C1 segment of cervical spinal cord (tissue), 14 donors: ENCODE measurements at places on chromosomes 3 and 15.
A peak's percentile ranks its signal among the peaks of the same experiment; 100 is the strongest.

DNA sequence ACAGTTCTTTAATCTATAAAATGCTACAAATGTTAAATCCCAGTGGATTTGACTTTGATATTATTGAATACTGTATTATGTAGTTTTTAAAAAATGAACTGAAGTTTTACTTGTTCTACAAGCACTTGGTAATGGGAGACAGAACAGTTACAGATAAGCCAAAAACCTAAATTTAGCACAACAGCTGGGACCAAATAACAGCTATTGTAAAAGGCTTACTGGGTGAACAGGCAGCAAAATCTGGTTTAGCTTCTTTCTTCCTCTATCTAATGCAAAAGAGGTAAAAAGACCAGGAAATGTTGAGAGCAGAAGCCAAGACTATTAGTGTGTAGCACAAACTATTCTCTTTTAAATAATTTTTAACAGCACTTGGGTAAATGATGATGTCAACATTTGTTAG lies 1.6 kb upstream of the ATOSA start:
- DNase-seq: no peak

DNA sequence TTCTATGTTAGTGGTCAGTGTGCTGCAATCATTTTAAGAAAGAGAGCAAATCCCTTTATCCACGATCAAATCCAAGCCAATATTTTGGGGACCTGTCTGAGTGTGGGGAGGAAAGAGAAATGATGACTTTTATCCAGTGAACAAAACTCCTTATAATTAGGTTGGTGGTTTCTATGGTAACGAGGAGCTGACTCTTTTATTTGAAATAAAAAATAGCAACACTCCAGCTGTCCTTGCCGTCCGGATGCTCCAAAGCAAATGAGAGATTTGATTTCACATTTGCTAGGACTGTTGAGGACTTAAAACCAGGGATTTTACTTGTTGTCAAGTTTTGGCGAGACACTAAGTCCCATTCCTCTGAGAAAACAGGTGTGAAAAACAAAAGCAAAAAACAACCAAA lies 154.0 kb upstream of the PRICKLE2 start:
- no peak for DNase-seq

DNA sequence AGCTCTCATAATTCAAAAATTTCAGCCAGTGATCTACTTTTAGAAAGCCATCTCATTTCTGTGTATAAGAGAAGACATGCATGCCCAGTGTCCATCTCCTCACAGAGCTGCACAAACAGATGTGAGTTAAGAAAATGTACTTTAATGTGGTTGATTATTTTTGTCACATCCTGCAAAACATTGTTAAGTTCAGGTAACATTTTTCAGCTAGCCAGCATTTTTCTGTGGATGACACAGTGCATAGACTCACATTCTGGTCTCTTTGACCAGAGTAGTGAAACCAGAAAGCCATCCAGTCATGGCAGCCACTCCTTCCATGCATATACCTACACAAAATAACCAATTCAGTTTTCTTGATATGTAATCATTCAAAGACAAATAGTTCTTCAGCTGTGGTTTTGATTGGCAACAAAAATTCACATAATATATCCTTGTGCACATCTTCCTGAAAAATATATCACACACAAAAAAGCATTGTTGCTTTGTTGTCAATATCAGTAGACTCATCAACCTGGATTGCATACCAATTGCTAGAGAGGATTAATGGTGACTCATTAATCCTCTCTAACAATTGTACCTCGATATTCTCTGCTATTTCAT lies 2.1 kb upstream of the PLSCR1 start:
- no peak for DNase-seq

- DNase-seq: no peak
These were observed 252.4 kb upstream of the CCDC54 start for GRCh38 chr3:107124885-107125284.

GRCh38 chr3:125318167-125318865 lies 56.8 kb downstream of the ZNF148 start:
- no peak for DNase-seq

GRCh38 chr15:97502038-97502437 lies 458.5 kb upstream of the ARRDC4 start:
- DNase-seq: no peak

DNA sequence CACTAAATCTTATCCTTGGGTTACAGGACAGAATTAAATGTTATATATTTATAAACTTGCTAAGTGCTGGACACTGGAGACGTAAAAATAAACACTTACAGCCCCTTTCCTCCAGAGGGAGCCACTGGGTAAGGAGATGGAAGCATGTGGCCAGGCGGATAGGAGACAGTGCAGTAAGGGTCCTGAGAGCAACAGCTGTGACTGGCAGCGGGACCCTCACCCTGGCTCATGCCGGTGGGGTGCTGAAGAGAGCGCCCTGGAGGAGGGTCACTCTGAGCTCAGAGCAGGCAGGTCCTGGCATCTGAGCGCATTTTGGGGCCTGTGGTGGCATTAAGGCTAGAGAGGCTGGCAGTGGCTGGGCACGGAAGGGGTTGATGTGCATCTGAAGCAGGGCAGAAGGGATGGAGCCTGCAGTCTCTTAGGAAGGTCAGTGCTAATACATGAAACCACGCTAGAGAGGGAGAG lies 16.0 kb downstream of the SEC61A1 start:
- DNase-seq: no peak

- DNase-seq: no peak
These were observed 59.1 kb downstream of the FMN1 start for GRCh38 chr15:33135355-33135781.

DNA sequence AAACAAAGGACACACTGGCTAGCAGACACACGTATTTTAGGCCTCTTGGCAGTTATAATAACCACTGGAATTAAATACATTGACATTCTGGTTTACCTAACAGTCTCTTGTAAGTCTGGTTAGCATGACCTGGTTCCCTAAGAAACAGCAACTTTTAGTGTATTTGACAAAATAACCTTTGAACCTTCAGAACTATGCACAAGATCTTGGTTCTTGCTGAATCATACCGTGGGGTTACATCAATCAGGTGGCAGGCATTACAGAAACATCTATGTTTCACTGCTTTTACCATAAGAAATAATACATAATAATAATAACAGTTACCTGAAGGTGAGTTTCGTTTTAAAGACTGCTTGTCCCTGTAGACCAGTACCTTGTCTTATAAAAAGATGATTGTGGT lies 18.8 kb downstream of the LEO1 start:
- no peak for DNase-seq

DNA sequence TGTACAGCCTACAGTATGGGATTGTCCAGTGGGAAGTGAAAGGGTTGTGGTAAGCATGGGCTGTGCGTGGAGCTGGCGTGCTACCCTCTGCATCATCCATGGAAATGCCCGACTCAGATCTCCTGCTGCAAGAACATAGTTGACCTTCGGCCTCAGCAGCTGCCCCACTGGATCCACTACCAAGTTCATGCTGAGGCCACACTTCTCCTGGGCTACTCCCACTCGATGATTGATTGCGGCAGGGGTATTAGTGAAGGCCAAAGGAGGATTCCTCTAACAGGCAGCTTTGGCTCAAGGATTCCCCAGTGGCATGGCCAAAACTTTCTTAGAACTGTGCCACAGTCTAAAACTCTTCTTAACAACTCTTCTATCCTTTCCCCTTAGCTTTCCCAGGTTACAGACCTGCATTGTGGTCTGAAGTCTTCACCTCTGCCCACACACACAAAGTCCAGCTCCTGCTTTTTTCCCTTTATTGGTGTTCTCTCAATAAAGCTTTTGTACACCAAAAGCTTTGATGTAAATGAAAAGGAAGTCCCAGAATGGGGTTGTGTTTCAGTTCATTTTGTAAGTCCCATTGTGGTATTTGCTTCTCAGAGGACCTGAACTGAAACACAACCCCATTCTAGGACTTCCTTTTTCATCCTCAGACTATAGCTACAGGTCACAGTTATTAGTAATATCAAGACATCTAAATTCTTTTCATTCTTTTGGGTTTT lies 4.9 kb upstream of the TBC1D5 start:
- DNase-seq: no peak

GRCh38 chr3:170572665-170573253 lies 13.1 kb downstream of the SLC7A14 start:
- no peak for DNase-seq

- no peak for DNase-seq
These were observed 9.6 kb upstream of the TIPARP start for GRCh38 chr3:156664831-156665178.

- no peak for DNase-seq
These were observed 617.5 kb downstream of the RBMS3 start for GRCh38 chr3:29898171-29898965.

DNA sequence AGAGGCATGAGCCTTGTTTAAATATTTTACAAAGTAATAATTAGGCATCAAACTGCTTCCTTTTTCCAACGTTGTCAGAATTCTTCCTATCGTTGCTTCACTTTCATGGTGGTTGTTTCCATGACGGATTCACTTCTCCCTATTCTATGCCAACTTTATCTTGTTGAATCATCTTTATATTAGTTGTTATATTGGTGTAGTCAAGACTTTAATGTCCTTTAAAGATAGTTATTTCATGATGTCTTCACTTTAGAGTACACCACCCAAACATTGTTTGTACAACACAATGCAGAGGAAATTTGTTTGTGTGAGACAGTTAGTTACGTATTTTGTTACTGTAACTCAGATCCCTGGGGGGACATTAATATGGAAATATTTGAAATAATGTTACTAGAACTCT lies 61.9 kb downstream of the CRYBG3 start:
- no peak for DNase-seq

- no peak for DNase-seq
These were observed 29.9 kb upstream of the STT3B start for GRCh38 chr3:31502803-31503221.

GRCh38 chr15:42929306-42929848 lies 8.8 kb upstream of the TTBK2 start:
- no peak for DNase-seq

DNA sequence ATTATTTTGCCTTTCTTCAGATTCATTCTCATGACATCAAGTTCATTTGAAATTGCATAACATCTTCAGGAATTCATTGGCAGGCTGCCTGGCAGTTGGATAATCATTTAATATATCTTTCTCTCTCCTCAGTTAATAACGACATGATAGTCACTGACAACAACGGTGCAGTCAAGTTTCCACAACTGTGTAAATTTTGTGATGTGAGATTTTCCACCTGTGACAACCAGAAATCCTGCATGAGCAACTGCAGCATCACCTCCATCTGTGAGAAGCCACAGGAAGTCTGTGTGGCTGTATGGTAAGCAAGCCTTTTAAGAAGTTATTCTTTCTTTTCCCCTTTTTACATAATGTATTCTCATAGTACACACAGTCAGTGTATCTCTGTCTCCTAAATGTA lies 38.2 kb downstream of the TGFBR2 start:
- DNase-seq: no peak

DNA sequence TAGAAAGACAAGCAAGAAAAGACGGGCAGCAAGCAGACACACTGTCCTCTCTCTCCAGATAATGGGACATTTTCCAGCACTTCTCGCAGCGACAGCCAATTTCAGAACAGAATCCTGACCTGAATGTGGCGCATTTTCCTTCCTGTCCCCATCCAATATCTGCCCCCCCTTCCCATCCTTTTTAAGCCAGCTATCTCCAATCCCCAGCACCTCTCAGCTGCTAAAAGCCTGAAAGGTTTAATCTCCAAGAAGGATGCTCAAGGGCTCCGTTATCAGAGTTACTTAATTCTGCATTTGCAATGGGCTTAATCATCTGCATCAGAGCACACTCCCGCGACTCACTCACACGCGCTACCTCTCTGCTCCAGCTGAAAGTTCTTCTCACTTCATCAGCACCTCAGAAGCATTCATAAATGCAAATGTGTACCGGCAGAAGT lies 50.5 kb downstream of the SRGAP3 start:
- peak; percentile 45 for DNase-seq

DNA sequence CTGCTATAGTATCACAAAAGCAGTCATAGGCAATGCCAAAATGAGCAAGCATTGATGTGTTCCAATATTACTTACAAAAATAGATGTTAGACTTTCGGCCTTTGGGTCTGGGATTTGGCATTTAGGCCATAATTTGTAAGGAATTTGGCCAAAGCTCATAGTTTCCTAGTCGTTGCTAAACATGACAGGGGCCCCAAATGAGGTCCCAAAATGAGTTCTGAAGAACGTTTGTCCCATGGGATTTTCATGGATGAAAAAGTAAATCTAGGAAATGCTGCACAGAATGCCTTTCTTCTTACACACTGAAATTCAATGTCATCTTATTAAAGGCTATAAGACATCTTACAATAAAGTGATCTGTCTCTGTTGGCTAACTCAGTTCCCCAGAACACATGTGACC lies 456.0 kb downstream of the CNTN4 start:
- no peak for DNase-seq

- no peak for DNase-seq
These were observed 189.6 kb upstream of the MLF1 start for GRCh38 chr3:158381262-158381868.

DNA sequence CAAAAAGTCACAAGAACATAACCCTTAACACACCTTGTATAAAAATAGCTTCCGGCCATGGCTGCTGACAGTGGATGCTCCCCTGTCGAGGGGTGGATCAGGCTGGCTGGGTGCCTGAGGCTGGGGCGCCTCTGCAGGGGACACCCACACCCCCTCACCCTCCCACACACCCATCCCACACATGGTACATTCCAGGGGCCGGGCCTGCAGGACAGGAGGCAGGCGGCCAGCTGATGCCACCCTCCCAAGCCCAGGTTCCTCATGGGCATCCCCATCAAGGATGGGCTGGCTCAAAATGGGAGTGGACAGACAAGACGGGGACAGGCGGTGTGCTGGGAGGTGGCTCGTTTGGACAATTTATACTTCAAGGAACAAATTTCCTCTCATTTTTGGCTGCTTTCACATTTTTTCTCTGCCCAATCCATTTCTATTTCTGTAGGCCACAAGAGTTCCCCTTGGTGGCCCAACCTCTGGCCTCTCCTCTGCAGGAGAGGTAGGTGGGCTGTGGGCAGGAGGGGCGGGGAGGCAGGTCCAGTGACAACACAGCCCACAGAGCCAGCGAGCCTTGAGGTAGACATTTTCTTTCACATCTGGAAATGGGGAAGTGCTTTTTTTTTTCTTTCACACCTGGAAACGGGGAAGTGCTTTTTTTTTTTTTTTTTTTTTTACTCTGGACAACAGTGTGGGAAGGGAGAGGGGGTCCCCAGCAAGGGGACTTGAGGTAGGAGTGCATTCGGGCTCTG lies 23.3 kb downstream of the RNU5B-1 start:
- no peak for DNase-seq

- DNase-seq: no peak
These were observed 264.6 kb downstream of the ZIC4 start for GRCh38 chr3:147141516-147142288.

- no peak for DNase-seq
These were observed 36.2 kb downstream of the BBS4 start for GRCh38 chr15:72722071-72722696.

DNA sequence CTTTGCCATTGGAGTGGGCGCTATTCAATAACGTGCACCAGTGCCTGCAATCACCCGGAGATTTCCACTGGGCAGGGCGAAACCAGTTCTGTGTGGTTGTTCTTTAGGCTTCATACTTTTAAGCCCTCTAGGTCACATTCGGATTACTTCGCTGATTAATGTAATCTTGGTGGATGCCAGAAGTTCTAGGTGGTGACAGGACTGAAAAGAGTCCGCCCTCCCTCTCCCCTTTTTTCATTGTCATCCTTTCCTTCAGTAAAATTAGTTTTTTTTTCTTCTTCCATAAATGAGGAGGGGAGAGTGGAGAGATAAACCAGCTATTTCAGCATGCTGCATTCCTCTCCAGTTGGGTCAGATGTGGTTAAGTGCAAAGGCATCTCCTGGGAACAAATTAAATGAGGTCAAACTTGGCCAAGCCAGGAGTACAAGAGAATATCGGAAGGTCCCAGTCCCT lies 2.3 kb upstream of the SLC2A2 start:
- no peak for DNase-seq

- DNase-seq: no peak
These were observed 6.5 kb downstream of the KLHL18 start for GRCh38 chr3:47288966-47289910.
